Endothelial cell (in vitro differentiated cells): ENCODE measurements at places on chromosomes 2 and 18.
A peak's percentile ranks its signal among the peaks of the same experiment; 100 is the strongest.

GRCh38 chr2:202095235-202095634, 22.2 kb downstream of the KIAA2012 start:
- DNase-seq = no peak

DNA sequence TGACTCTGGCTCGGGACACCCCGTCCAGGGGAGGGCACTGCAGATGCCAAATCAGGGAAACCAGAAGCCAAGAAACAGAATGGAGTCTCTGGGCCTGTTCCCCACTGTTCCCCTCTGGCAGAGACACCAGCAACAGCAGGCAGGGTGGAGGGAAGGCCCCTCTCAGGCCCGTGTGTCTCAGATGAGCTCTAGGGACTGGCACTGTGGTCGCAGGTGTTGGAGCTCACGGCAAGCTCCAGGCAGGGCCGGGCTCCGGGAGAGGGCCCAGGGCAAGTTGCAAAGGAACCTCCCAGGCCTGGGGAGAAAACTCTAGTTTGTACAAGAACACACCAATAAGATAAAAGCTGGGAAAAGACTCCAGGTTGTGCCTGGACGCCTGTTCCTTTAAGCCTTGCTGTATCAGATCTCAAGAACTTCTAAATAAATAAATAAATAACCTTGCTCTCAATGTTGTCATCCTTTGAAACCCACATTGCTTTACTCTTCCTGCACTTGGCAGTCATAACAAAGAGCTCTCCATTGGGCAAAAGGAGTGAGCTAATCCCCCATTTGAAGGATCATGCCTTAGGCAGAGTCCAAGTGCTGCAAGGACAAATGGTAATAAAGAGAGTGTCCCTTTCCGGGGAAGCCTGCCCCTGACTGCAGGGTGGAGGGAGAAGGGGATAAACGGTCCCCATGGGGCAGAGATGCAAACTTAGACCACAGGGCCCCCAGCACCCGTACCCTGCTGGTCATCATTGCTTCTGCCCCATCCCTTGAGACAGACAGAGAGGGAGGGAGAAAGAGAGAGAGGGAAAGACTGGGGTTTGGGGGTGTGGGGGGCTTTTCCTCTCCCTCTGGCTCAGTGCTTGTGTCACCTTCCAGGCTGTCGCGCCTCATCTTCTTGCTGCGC, 33.3 kb downstream of the CNGA3 start:
- DNase-seq = no peak

- no peak for DNase-seq
Observed at GRCh38 chr2:217360111-217360510, 500.2 kb upstream of the TNP1 start.

DNA sequence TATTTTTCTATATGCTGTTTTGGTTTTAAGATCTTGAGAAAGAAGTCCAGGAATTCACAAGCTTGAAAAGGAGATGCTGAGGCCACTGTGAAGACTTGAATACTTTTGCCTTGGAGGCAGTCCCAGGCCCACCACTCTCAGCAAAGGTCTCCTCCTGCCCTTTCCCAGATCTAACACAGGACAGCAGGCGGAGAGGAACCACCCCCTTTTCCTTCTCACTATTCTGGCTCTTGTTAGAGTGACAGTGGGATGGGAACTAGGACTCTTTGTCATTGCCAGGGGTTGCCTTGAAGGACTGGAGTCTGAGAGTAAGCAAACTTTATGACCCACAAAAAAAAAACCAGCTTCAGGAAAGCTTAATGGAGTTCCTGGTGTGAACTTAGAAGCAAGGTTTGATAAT, 54.7 kb downstream of the E2F6 start:
- DNase-seq = no peak

GRCh38 chr2:230742781-230743180, 30.1 kb downstream of the CAB39 start:
- DNase-seq = no peak

- DNase-seq = no peak
Observed at GRCh38 chr2:24813691-24814137, 20.5 kb downstream of the CENPO start.

- no peak for DNase-seq
Observed at GRCh38 chr2:20836521-20836920, 13.6 kb upstream of the LDAH start.

GRCh38 chr2:77395011-77395410, 127.2 kb downstream of the LRRTM4 start:
- DNase-seq = no peak

- no peak for DNase-seq
Observed at GRCh38 chr2:158179660-158180059, 78.0 kb downstream of the UPP2 start.

GRCh38 chr2:171410101-171410500, 23.7 kb downstream of the METTL8 start:
- no peak for DNase-seq

DNA sequence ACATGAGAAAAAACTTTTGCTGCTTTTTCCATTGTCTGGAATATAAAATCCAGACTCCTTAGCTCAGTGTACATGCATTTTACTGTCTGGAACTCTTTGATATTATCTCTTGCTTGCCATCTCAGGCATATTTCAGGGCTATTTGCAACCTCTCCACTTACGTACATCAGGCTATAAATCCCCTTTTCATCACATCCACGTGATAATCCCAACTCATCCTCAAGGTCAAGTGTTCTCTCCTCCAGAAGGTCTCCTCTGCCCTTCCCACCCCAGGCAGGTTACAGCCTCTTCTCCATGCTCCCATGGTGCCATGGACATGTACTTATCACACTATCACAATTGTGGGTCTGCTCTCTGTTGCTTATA, 202.5 kb upstream of the RBMS1 start:
- no peak for DNase-seq

DNA sequence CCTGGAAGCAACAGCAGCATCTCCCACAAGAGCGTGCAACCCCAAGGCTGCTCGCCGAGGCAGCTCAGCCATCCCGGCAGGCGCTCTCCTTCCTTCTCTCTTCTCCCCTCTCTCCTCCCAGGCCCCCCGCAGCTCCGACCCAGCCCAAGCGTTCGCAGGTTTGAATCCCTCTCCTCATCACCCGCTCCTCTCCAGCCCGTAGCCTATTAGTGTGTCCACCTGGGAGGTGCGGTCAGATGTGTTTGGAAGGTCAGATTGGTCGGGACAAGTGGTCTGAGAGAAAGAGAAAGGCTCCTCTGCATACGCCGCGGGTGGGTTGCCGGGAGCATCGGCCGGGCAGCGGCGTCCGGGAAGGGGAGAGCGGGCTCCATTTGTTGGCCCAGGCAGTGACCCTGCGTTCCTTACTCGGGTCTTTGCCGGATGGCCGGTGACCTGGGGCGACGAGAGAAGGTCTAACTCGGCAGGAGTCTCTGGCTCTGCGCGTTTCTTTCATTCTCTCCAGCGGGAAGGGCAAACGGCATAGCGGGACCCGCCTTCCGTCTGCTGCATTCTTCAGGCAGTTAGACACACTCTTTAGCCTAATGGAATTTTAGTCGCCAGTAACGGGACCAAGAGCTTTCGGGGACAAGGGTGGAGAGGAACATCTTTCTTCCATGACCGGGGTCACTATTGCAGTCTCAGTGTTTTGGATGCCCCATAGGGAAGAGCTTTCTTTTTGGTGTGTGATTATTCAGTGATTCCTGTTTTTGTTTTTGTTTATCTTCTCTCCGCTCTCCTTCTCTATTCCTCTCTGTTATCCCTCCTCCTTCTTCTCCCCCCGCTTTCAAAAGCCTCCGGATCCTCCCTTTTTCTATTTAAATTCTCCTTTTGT, 1.1 kb upstream of the TMEFF2 start:
- DNase-seq = peak; percentile 25

DNA sequence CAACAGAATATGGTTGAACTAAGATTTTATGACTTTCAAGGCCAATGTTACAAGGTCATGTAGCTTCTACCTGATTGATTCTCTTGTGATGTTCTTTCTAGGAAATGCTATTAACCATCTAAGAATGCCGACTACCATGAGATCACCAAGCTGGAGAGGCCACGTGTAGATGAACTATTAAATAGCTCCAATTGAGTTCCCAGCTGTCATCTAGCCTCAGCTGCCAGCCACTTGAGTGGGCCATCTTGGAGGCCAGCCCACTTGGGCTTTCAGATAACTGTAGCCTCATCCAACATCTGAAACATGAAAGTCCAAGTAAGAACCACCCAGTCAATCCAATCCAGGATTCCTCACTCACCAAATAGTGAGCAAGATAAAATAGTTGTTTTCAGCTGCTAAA, 376.9 kb upstream of the TMEFF2 start:
- no peak for DNase-seq

DNA sequence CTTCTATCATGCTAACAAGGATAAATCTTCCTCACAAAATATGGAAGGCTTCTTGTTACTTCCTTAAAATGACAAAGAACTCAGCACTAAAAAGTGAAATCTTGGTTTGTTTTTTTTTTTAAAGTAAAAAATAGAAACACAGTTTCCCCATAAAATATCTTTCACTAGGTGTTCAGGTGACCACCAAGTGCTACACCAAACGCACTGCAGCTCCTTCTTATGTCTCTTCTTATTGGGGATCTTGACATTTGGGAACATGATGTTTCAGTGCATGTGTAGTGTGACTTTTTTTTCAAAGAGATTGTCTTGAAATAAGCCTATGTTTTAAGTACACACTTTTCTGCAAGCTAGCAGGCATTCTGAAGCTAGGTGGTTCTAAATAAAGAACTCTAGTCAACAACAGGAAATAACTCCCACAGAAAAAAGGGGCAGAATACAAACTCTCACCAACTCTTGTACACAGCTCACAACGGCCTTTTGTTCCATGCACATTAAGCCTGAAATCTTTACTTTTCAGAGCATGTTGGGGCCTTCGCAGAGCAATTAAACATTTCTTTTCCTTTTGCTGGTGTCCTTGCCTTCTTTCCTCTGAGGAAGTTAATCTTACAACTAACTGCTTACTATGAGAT, 13.2 kb upstream of the SERTAD2 start:
- no peak for DNase-seq

- no peak for DNase-seq
Observed at GRCh38 chr18:23363865-23364570, 89.1 kb upstream of the RIOK3 start.

GRCh38 chr2:24471662-24472061, 19.4 kb upstream of the NCOA1 start:
- DNase-seq = no peak

GRCh38 chr2:40420478-40420877, 31.4 kb downstream of the SLC8A1 start:
- no peak for DNase-seq

DNA sequence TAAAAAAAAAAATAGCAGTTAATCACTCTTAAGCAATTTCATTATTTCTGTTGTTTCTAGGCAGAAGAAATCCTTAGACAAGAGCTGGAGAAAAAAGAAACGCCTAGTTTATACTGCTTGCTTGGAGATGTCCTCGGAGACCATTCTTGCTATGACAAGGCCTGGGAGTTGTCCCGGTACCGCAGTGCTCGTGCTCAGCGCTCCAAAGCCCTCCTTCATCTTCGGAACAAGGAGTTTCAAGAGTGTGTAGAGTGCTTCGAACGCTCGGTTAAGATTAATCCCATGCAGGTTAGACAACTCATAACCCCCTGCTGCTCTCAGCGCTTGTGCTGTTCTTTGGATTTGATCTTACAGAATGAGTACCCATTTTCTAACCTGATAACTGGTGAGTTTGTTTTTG, 130.4 kb downstream of the TTC27 start:
- DNase-seq = no peak

DNA sequence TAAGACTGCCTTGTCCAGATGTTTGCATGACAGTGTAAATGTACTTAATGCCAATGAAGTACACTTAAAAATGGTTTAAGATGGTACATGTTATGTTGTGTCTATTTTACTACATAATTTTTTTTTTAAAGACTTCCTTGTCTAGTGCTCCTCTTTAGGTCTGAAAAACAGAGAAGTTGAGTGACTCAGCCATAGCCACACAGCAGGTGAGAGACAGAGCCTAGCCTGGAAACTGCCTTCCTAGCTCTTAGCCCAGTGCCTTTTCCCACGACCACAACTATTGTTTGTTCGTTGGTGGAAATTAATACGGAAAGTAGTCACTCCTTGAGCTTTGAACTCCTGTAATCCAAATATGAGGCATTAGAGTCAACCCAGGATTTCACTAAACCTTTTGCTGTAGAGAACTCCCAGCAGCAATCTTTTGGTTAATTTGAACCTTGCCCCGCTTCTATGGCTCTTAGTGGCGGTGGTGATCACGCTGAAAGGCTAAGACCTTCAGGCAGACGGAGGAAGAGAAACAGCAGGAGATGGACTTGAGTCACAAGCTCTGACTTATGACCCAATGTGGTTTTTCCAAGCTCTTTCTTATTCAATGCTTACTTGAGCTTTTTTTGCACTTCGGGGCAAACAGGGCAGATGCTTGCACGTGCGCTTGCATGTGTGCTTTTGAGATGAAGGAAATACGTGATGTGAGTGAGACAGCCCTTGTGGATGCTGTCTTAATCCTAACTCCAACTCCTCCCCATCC, 21.2 kb downstream of the TRIB2 start:
- DNase-seq = no peak

GRCh38 chr2:16202266-16203020, 262.1 kb downstream of the MYCN start:
- no peak for DNase-seq

DNA sequence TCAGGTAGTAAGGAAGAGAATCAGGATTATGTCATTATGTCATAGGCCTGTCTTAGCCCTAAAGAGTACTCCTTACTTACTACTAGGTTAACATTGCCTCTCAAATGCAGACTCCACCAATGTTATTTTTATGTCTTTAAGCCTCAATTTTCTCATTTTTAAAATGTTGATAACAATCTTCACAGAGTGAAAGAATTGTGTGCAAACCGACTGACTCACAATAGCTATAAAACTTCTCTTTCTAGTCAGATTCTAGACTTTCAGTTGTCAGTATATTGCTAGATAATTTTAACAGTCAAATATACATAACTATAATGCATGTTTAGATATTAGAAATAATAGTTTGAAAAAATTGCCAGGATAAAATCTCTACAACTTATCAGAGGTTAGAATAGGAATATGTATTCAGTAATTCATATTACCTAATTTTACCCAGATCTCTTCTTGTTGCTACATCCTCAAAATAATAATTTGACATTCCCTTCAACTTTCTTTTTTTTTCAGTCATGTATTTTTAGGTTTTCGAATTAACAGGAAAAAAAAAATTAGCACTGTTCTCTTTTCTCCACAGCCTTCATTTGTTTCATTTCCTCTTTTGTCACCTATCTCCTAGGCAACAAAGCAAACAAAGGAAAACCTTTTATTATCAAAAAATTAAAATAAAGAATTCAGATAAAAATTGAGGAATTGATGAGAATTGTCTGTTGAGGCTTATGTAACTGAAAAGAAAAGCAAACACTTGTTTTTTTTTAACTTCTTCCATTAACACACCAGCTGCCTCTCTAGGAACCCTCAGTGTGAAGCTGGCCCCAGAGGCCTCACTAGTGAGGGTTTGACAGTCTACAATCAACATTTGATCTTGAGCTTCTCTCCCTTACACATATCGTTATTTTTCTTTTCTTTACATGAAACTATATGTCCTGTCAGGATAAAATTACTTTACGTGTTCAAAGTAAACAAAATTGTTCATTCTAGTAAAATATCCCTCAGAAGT, 279.0 kb downstream of the CALCRL start:
- DNase-seq = no peak

DNA sequence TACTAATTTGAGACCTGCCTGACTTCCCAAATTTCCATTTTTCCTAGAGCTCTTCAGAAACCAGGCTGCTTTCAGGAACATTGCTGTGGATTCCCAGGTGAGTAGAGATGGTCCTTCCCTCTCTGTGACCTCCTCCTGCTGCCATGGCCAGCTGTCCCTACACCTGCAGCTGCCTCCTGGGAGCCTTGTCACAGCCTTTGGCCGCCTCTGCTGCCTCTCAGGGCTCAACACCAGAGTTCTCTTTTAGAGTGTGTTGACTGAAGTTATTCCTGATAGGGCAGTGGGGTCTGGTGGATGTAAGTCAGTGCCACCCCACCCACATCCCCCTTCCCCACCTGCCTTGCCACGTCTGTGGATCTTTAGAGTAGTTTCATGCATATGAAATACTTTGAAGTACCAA, 22.9 kb downstream of the SPATS2L start:
- no peak for DNase-seq
